ENCODE measurements at places on chromosomes 5 and 9.

GRCh38 chr5:120380644-120381043, 83.5 kb upstream of the PRR16 start:
- H3K27ac ChIP-seq: no peak overlapping the region
- no peaks in the 10 kb centered on the region for H3K36me3 ChIP-seq
- H3K4me3 ChIP-seq: no peak overlapping the region

DNA sequence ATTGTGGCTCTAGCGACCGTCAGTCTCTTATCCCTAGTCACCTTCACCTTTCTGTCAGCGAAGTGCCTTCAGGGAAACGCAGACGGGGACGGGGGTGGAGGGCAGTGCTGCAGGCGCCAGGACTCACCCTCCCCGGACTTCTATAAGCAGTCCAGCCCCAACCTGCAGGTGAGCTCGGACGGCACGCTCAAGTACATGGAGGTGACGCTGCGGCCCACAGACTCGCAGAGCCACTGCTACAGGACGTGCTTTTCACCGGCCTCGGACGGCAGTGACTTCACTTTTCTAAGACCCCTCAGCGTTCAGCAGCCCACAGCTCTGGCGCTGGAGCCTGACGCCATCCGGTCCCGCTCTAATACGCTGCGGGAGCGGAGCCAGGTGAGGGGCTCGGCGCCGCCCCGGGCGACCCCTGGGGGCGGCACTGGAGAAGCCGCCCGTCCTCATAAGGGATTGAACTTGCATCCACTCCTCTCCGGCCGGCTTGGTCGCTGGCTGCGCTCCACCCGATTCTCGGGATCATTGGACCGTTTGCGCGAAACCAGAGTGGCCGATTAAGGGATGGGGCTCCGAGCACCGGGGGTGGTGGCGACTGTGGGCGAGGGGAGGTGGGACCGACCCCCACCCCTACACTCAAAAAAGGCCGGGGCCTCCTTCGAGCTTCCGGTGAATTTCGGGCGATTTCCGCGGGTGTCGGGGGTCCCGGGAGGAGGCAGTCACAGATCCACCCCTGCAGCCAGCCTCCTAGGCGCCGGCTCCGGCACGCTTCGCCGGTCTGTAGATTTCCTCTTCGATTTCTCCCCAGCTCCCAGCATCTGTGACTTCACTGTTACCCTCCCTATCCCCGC, 2.7 kb downstream of the PCDHGC5 start:
- DNase-seq: no peak
- H3K36me3 ChIP-seq: peaks cover 41% of the 10 kb centered on the region
- peaks cover 24% of the 10 kb centered on the region for H3K27me3 ChIP-seq
- no peak overlapping the region for H3K27ac ChIP-seq
- peaks cover 20% of the 10 kb centered on the region for H3K4me1 ChIP-seq
- peak overlapping the region; percentile 44 for H3K4me3 ChIP-seq

- no peaks in the 10 kb centered on the region for H3K36me3 ChIP-seq
- DNase-seq: no peak
- H3K27ac ChIP-seq: no peak overlapping the region
- H3K27me3 ChIP-seq: peaks cover 76% of the 10 kb centered on the region
- peaks cover 8% of the 10 kb centered on the region for H3K4me1 ChIP-seq
These were observed 167.2 kb downstream of the PAX5 start for GRCh38 chr9:36866840-36867239.

GRCh38 chr9:129225815-129226214, 47.8 kb upstream of the IER5L start:
- peak overlapping the region; percentile 34 for H3K4me3 ChIP-seq
- peak; percentile 80 for DNase-seq
- peak overlapping the region; percentile 85 for H3K27ac ChIP-seq
- H3K4me1 ChIP-seq: peaks cover 36% of the 10 kb centered on the region
- no peaks in the 10 kb centered on the region for H3K27me3 ChIP-seq
- no peaks in the 10 kb centered on the region for H3K36me3 ChIP-seq

DNA sequence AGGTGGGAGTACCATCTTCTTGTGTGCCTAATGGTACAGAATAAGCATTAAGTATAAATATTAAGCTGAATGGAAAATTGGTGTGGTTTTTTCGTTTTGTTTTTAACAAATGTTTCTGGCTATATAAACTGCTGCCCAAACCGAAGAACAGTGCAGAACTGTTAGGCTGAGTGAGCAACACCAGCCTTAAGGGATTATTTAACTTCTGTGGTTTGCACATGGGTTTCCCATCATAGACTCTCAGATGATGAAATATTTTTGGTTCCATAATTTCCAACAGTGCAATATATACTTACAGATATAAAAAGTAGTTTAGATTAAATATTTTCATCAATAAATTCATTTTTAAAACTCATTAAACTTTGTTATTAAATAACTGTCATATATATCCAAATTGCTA, 16.4 kb downstream of the C5orf63 start:
- H3K36me3 ChIP-seq: peaks cover 5% of the 10 kb centered on the region
- no peak overlapping the region for H3K4me3 ChIP-seq
- H3K27ac ChIP-seq: no peak overlapping the region
- peaks cover 2% of the 10 kb centered on the region for H3K4me1 ChIP-seq

DNA sequence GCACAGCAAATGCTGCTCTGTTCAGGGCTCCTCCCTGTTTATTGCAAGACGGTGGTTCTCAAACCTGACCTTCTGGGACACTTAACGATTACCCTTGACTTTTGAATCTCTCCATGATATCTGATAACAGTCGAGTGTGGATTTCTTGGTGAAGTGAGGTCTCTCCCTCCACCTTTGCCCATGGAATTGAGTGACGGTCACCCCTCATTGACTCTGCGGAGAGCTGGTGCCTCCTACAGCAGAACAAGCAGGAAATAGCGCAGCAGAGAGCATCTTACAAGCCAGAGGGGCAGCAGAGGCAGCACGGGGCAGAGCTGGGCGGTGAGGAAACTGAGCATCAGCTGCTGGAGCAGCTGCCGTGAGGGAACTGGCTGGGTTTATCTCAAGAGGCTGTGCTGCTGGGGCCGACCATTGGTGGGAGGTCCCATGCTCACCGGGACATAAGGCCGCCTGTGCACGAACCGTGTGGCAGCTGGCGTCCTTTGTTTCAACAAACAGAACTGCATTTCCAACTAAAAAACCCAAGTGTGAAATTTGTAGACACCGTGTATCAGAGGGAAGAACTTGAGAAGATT, 189.8 kb downstream of the MTRR start:
- no peak overlapping the region for H3K4me3 ChIP-seq
- H3K36me3 ChIP-seq: no peaks in the 10 kb centered on the region
- H3K27ac ChIP-seq: no peak overlapping the region
- peaks cover 3% of the 10 kb centered on the region for H3K27me3 ChIP-seq

GRCh38 chr9:35424356-35425352, 65.3 kb upstream of the RUSC2 start:
- DNase-seq: no peak
- H3K27ac ChIP-seq: no peak overlapping the region
- peaks cover 6% of the 10 kb centered on the region for H3K27me3 ChIP-seq
- H3K36me3 ChIP-seq: no peaks in the 10 kb centered on the region
- no peak overlapping the region for H3K4me3 ChIP-seq
- no peaks in the 10 kb centered on the region for H3K4me1 ChIP-seq

- no peaks in the 10 kb centered on the region for H3K36me3 ChIP-seq
- no peak overlapping the region for H3K27ac ChIP-seq
- no peak overlapping the region for H3K4me3 ChIP-seq
- peaks cover 7% of the 10 kb centered on the region for H3K4me1 ChIP-seq
- no peak for DNase-seq
- peaks cover 20% of the 10 kb centered on the region for H3K27me3 ChIP-seq
These were observed 20.5 kb downstream of the MAST4 start for GRCh38 chr5:66616520-66617225.

GRCh38 chr9:110606179-110606790, 26.7 kb upstream of the SVEP1 start:
- H3K4me3 ChIP-seq: no peak overlapping the region
- no peak for DNase-seq
- no peak overlapping the region for H3K27ac ChIP-seq
- no peaks in the 10 kb centered on the region for H3K27me3 ChIP-seq
- peaks cover 7% of the 10 kb centered on the region for H3K4me1 ChIP-seq

GRCh38 chr9:127578952-127579853, 32.9 kb upstream of the STXBP1 start:
- peak overlapping the region; percentile 80 for H3K4me3 ChIP-seq
- H3K4me1 ChIP-seq: peaks cover 24% of the 10 kb centered on the region
- no peaks in the 10 kb centered on the region for H3K27me3 ChIP-seq
- no peak for DNase-seq

- H3K36me3 ChIP-seq: peaks cover 18% of the 10 kb centered on the region
- no peaks in the 10 kb centered on the region for H3K4me1 ChIP-seq
- no peak for DNase-seq
- no peaks in the 10 kb centered on the region for H3K27me3 ChIP-seq
- H3K4me3 ChIP-seq: no peak overlapping the region
- H3K27ac ChIP-seq: no peak overlapping the region
These were observed 8.3 kb downstream of the BAG1 start for GRCh38 chr9:33256236-33256635.

DNA sequence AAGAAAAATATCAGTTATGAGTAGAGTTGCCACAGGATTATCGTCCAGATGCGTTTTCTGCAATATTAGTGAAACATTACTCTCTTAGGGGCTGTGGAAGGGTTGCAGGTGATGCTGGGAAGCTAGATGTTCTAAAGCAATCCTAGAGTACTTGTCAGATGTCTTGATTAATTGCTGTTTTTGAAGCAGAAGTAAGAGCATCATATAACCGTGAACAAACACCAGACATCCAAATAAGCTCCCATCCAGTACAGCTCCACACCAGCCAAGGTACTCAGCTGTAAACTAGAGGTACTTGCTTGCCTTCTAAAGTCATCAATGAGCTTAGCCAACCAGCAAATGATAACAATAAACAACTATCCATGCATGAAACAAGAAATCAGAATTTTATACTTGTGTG, 131.1 kb downstream of the ST8SIA4 start:
- no peak for DNase-seq
- no peaks in the 10 kb centered on the region for H3K36me3 ChIP-seq
- no peak overlapping the region for H3K27ac ChIP-seq
- H3K4me3 ChIP-seq: no peak overlapping the region

GRCh38 chr5:131393498-131393968, 129.7 kb downstream of the CDC42SE2 start:
- H3K4me3 ChIP-seq: no peak overlapping the region
- no peaks in the 10 kb centered on the region for H3K27me3 ChIP-seq
- H3K4me1 ChIP-seq: peaks cover 7% of the 10 kb centered on the region
- peaks cover 45% of the 10 kb centered on the region for H3K36me3 ChIP-seq

GRCh38 chr5:123220621-123221146, 131.6 kb downstream of the PRDM6 start:
- H3K27me3 ChIP-seq: peaks cover 8% of the 10 kb centered on the region
- no peak overlapping the region for H3K4me3 ChIP-seq
- no peak for DNase-seq
- H3K4me1 ChIP-seq: no peaks in the 10 kb centered on the region
- H3K27ac ChIP-seq: no peak overlapping the region
- no peaks in the 10 kb centered on the region for H3K36me3 ChIP-seq

GRCh38 chr5:21051945-21052344, 1063.9 kb upstream of the CDH18 start:
- no peaks in the 10 kb centered on the region for H3K36me3 ChIP-seq
- no peak overlapping the region for H3K4me3 ChIP-seq
- H3K27ac ChIP-seq: no peak overlapping the region
- H3K27me3 ChIP-seq: no peaks in the 10 kb centered on the region
- H3K4me1 ChIP-seq: no peaks in the 10 kb centered on the region

DNA sequence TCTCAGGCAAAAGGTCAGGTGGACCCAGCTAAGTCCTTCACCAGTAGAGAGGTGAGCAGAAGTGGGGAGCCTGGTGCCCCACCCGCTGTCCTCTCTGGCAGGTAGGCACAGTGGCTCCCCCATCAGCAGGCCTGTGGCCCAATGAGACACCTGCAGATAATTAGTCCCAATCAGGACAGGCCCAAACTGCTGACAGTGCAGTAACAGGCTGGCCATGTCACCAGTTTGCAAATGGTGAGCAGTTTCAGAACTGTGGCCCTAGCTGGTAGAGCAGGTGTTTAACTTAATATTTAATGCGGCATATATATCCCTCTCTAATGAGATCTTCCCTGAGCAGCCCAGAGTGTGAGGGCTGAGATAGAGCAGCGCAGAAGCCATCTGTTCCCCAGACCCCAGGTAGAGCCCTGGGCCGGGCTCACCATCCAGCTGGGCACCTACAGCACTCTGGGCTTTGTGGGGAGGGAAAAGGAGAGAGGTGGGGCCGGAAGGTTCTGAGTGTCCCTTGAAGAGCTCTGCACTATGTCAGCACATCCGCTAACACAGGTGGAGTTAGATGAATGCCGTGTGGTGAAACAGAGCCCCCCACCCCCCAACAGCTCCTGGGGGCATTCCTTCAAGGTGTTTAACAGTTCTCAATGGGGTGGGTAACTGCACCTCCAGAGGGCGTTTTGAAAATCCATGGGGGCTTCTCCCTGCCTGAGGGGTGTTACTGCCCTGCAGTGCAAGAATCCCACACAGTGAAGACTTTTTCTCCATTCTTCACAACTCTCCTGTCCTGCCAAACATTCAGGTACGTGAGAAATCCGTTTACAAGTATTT, 120.5 kb downstream of the PAX5 start:
- H3K27me3 ChIP-seq: peaks cover 28% of the 10 kb centered on the region
- no peak overlapping the region for H3K27ac ChIP-seq
- no peak for DNase-seq
- no peaks in the 10 kb centered on the region for H3K36me3 ChIP-seq
- no peak overlapping the region for H3K4me3 ChIP-seq

DNA sequence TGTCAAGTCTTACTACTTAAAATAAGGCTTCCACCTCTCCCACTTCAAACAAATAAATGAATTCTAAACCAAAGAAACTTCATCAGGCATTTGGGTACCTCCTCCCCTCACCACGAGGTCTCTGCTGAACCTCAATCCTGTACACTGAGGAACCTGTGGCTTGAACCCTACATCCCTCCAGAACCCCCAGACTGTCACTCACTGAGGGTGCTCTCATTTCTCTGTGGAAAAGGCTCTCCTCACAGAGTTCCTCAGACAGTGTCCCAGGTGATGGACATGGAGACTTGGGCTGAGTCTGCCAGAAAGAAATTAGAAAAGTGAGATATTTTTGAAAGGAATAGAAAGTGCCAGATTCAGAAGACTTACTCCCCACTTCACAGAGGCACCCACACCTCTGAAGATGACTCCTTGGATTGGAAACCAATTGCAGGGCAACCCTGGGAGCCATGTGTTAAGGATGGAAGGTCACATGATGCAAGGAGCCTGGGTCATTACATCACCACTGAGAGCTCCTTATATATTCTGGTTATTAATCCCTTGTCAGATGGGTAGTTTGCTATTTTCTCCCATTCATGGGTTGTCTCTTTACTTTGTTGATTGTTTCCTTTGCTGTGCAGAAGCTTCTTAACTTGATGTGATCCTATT, 19.8 kb downstream of the MLANA start:
- H3K36me3 ChIP-seq: peaks cover 3% of the 10 kb centered on the region
- H3K27ac ChIP-seq: no peak overlapping the region
- DNase-seq: no peak
- no peaks in the 10 kb centered on the region for H3K27me3 ChIP-seq
- H3K4me3 ChIP-seq: no peak overlapping the region
- peaks cover 3% of the 10 kb centered on the region for H3K4me1 ChIP-seq

DNA sequence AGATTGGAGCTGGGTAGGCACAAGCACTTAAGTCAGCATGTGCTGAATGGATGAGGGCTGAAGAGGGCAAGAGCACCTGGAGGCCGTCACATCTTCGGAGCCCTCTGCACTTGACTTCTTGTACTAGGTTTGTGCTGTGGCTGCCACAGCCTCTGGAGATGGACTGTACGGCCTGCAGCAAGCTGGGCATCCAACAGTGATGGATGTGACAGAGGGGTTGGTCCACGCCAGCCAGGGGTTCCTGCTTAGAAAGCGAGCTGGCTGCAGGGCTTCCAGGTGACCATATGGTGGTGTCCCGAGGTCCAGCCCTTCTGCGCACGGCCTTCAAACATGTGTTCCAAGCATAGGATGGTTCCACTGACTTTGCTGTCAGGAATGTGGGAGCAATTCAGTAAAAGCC, 65.1 kb upstream of the PHYKPL start:
- H3K4me1 ChIP-seq: peaks cover 9% of the 10 kb centered on the region
- peaks cover 3% of the 10 kb centered on the region for H3K27me3 ChIP-seq
- no peak for DNase-seq
- H3K36me3 ChIP-seq: peaks cover 6% of the 10 kb centered on the region
